ENCODE measurements at places on chromosomes 5 and 9. TPM values are rescaled to one million over a fixed set of nuclear protein-coding genes. Genes with fewer than 3 reads are reported as not detected.
A peak's percentile ranks its signal among the peaks of the same experiment; 100 is the strongest.

GRCh38 chr9:134828892-134829291, 51.7 kb upstream of the FCN2 start:
- DNase-seq: no peak
- no peak overlapping the region for H3K27ac ChIP-seq
- peaks cover 11% of the 10 kb centered on the region for H3K36me3 ChIP-seq
- no peaks in the 10 kb centered on the region for H3K4me1 ChIP-seq
- H3K4me3 ChIP-seq: no peak overlapping the region
- no peaks in the 10 kb centered on the region for H3K27me3 ChIP-seq

GRCh38 chr9:73132034-73132776, 19.5 kb upstream of the ANXA1 start:
- peak overlapping the region; percentile 47 for H3K4me3 ChIP-seq
- peak overlapping the region; percentile 74 for H3K27ac ChIP-seq
- peaks cover 12% of the 10 kb centered on the region for H3K4me1 ChIP-seq
- no peaks in the 10 kb centered on the region for H3K27me3 ChIP-seq

DNA sequence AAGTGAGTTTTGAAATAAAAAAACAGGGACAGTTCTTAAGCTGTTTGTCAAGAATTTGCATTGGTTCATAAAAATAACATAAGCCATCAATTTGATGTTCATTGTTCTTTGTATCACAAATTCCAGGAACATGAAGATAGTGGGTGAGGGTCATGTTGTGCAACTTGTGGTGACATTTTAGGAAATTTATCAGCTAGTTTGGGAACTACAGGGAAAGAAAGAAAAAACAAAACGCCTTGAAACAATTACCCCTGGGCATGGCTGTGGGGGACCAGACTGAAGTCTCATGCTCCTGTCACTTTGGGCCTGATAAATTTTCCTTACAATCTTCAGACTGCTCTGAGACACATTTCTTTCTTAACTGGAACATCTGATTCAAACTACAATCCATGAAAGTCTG, 207.1 kb upstream of the CLINT1 start:
- H3K4me1 ChIP-seq: no peaks in the 10 kb centered on the region
- no peak overlapping the region for H3K27ac ChIP-seq
- no peaks in the 10 kb centered on the region for H3K36me3 ChIP-seq

DNA sequence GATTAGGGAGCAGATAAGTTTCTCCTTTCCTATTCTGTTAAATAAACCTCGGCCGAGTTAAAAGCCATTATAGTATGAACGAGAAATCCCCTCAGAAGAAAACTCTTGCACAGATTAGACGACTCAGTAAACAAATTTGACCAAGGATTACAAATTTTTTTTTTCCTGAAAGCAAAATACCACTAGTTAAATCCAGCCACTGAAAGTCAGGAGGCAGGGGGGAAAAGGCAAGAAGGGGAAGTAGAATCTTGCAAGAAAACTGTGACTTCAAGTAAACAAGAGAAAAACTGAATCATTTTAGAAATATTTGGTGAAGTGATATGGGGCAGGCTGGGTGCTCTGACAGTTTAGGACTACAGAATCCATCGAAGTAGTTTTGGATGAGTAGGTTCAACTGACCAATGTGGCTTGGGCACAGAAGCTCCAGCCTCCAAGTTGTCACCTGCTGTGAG, 251.0 kb downstream of the DENND1A start:
- no peaks in the 10 kb centered on the region for H3K27me3 ChIP-seq
- no peak for DNase-seq
- H3K4me3 ChIP-seq: no peak overlapping the region
- peaks cover 14% of the 10 kb centered on the region for H3K4me1 ChIP-seq
- H3K36me3 ChIP-seq: no peaks in the 10 kb centered on the region

Gene ACOT12
- not detected for total RNA-seq

Measured in right atrium auricular region (tissue), 2 donors.